ENCODE measurements at places on chromosomes 13 and 19.

GRCh38 chr13:57740719-57741118 is 109.2 kb downstream of the PCDH17 start:
- DNase-seq, result no peak

GRCh38 chr13:36445891-36446351 is 13.6 kb downstream of the CCNA1 start:
- DNase-seq, result no peak

GRCh38 chr13:94583926-94584325 is 12.0 kb downstream of the TGDS start:
- DNase-seq, result no peak

- DNase-seq, result peak; percentile 61
Observed at GRCh38 chr13:40377783-40378182, 288.7 kb downstream of the FOXO1 start.

GRCh38 chr19:9799162-9799561 is 19.7 kb downstream of the FBXL12 start:
- DNase-seq, result no peak

- peak; percentile 26 for DNase-seq
Observed at GRCh38 chr19:48271531-48272151, 1.8 kb downstream of the ZNF114 start.

DNA sequence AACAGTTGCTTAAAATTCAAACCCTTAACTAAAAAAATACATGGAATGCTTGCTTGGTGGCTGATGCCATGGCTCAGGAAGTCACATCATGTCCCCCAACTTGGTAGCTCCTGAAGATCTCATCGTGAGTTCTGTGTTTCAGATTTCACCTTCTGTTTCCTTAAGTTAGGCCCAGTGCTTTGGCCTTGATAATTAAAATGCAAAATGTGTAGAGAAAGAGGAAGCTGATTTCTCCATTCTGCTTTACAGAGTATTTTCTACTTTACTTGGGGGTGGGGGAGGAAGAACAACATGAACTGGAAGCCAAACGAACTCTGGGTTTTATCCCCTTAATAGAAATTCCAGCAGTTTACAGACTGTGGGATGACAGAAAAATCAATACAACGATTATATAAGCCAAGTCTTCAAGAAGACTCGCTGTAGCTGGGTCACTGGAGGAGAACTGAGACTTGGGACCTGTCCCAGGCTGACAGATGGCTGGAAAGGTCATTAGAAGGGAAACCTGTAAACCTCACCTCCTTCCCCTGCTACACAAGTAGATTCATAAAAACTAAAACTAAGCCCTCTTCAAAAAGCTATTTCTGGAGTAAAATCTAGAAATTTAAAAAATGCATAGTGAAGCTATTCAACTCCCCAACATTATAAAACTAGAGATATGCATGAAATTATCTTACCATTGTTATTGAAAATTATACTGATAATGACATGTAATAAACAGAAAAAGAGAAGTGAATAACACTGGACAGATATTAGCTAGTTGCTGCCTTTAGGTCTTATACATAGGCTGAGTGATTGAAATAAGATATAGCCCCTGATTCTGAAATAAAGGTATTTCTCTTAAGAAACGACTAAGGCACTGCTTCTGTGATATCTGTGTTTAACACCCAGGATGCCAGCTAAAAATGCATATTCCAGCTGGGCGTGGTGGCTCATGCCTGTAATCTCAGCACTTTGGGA is 22.1 kb upstream of the GGACT start:
- DNase-seq, result no peak

DNA sequence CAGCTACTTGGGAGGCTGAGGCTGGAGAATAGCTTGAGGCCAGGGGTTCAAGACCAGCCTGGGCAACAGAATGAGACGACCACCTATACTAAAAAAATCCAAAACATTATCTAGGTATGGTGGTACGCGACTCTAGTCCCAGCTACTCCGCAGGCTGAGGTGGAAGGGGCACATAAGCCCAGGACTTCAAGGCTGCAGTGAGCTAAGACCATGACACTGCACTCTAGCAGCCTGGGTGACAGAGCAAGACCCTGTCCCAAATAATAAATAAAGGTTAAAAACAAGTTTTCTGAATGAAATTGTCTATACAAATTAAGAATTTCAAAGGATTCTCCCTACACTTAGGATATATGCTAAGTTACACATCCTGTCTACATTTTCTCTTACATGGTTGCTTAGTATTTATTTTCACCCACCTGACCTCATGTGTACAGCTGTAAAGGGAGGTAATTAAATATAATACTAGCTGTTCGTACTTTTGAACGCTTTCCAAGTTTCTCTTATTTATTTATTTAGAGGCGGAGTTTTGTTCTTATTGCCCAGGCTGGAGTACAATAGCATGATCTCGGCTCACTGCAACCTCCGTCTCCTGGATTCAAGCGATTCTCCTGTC is 1.6 kb downstream of the SLC25A30 start:
- DNase-seq, result no peak

- no peak for DNase-seq
Observed at GRCh38 chr13:21364916-21365315, 94.2 kb downstream of the ZDHHC20 start.

DNA sequence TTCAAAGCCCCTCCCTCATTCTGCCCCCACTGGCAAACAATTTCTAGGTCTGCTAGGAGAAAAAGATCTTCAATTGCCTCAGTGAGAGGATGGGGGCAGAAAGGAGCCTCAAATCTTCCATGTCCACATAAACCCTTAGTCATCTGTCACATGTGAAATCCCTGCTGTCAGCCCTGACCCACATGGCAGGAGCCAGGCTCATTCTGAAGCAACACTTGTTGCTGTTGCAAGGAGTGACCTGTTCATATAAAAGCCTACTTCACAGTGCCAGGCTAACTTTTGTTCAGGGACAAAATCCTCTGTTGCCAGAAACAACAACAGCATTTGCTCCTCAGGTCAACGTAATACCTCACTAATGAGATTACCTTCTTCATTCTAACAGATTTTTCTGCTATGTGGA is 70.5 kb downstream of the IRS2 start:
- no peak for DNase-seq

DNA sequence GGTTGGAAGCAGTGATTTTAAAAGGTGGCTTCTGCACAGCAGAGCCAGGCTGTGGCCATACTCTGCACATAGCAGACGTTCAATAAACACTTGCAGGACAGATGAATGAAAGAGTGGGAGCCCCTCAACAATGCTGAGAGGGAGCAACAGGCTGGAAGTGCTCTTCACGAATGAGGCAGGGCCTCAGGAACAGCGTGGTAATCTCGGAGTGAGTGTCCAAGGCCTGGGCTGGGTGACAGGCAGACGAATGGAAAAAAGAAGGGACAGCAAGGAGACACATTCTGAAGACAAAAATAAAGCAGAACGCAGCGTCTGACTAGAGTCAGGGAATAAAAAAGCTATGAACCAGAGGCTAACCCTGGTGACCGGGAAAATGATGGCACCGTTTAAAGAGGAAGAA is 11.1 kb downstream of the GJA3 start:
- no peak for DNase-seq

DNA sequence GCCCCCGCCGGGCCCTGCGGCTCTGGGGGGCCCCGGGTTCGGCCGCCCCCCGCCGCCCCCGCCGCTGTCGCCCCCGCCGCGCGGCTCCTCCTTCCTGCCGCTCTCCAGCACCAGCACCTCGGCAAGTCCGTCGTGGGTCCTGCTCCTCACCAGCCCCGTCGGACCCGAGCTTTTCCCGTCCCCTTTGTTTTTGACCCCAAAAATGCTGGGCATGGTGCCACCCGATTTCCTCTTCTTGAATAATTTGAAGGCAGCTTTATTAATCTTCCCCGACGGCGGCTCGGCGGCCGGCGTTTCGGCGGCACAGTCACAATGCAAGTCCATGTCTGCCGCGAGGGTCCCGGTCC is 945 bp downstream of the AMER2 start:
- DNase-seq, result no peak

- no peak for DNase-seq
Observed at GRCh38 chr13:67148161-67148571, 82.0 kb downstream of the PCDH9 start.

DNA sequence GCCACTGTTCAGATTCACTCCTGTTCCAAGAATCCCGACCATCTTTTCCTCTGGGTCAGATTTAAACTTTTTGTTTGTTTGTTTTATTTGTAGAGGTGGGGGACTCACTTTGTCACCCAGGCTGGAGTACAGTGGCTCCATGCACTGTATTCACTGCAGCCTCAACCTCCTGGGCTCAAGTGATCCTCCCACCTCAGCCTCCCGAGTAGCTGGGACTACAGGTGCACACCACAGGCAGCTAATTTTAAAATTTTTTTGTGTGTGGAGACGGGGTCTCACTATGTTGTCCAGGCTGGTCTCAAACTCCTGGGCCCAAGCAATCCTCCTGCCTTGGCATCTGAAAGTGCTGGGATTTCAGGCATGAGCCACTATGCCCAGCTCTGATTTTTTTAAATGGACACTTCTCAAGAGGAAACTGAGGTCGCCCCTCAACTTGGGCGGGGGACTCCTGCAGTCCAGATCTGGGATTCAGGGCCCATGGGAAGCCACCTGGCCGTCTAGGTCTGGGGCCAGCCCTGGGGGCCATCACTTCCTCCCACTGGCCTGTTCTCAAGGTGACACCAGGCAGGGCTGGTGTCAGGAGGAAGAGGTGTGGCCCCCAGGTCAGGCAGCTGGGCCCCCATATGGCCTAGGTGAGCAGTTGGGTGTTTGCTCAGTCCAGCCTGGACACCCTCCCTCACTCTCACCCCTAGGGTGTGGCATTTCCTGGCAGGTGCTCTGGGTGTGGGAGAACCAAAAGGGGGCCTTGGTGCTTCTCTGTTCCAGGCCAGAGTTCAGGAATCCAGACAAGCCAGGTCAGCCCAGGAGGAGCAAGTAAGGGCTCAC is 1.3 kb downstream of the B3GNT3 start:
- DNase-seq, result no peak

DNA sequence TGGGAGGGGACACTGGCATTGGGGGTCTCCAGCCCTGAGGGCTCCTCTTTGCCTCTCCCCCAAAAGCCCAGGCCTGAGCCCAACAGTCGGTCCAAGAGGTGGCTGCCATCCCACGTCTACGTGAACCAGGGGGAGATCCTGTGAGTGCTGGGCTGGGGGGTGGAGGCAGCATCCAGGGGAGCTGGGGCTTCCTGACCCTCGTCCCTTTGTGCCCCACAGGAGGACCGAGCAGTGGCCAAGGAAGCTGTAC is 6.8 kb downstream of the PTOV1 start:
- DNase-seq, result no peak

- DNase-seq, result no peak
Observed at GRCh38 chr13:74922963-74923362, 559.0 kb downstream of the TBC1D4 start.

DNA sequence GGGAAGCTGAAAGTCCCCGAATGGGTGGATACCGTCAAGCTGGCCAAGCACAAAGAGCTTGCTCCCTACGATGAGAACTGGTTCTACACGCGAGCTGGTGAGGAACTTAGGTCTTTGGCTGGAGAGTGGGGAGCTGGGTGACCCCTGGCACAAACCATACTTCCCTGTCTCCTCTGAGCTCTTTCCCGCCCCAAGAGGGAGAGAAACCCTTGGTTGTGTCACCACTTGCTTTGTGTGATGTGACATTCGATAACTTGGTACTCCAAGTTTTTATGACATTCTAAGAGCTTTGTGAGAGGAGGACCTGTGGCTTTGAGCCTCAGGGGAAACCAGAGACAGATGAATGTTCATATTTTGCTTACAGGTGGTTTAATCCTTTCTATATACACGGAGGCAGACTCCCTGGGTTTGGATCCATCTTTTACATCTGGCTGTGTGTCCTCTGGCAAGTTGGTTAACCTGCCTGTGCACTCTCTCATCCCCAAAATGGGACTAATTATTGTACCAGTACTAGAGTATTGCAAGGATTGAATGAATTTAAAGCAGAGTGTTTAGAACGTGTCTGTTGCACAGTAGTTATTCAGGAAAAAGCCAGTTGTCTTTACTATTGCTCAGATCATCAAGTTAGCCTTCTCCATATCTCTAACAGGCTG is 1.2 kb downstream of the RPS19 start:
- peak; percentile 16 for DNase-seq

- no peak for DNase-seq
Observed at GRCh38 chr19:9456018-9456689, 20.8 kb upstream of the ZNF266 start.

DNA sequence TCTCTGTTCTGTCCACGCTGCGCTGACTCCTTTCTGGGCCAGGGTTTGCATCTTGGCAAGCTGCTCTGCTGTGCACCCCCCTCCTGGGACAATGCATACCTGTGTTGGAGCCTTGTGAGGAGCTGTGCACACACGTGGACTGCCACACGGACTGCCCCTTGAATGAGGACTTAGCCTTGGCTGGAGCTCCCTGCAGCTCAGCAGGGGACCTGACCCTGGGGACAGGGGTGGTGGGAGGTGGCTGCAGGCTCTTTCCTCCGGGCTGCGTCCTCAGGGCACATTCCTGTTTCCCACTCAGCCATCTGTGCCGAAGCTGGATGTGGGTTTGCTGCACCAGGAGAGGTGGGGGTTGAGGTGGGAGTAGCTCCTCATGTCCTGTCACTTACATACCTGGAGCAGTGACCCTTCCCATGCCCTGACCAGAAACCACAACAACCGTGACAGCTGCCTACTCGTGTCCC is 8.2 kb downstream of the RAB11B start:
- DNase-seq, result no peak

GRCh38 chr19:39082745-39083598 is 1.2 kb upstream of the ACP7 start:
- DNase-seq, result no peak

GRCh38 chr19:34430738-34431625 is 2.8 kb downstream of the UBA2 start:
- DNase-seq, result peak; percentile 24

GRCh38 chr13:23212671-23213070 is 31.9 kb downstream of the SGCG start:
- DNase-seq, result no peak

DNA sequence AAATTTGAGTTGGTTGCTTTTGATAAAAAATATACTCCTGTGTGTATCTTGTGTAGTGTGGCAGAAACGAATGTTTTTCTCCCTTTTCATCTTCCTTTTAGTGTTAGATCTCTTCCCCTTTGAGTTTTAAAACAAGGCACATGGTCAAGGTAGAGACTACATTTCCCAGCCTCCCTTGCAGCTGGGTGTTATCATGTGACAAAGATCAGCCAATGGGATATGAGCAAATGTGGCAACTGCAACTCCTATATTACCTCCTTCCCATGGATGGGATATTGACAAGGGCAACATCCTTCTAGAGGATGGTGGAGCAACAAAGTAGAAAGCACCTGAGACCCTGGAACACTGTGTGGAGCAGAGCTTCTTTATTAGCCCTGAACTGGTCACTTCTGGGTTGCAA is 42.4 kb downstream of the ADGRE3 start:
- peak; percentile 7 for DNase-seq

DNA sequence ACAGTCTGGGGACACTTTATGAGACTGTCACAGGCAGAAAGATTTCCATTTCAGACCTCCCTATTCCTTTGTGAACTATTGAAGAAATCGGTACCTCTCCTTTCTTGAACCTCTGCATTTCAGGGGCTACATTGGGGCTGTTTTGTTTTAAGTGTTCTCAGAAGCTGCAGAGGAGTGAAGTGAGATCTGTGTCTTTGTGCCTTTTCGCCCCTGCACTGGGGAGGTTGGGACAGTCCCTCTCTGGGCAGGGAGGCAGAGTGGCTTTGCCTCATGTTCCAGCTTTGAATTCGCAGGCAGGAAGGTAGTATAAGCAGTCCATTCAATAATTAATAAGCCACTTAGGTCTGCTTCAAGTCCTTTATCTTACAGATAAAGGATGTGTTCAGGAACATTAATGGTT is 9.5 kb upstream of the AMER2 start:
- DNase-seq, result no peak

All from stimulated activated naive CD8-positive, alpha-beta T cell treated with anti-CD3 and anti-CD28 coated beads, Interleukin-15, Interleukin-2, amounts not matched to agents 100 U/mL and 50 U/mL, for 24 hours (primary cell).